ENCODE measurements at places on chromosomes 2 and 18. TPM values are rescaled to one million over a fixed set of nuclear protein-coding genes. Genes with fewer than 3 reads are reported as not detected.

DPP10 gene
- polyA plus RNA-seq, result 14.6 TPM

GRCh38 chr2:40448476-40449079, 3.3 kb downstream of the SLC8A1 start:
- DNase-seq, result no peak

- DNase-seq, result no peak
Observed at GRCh38 chr2:15986068-15986560, 45.8 kb downstream of the MYCN start.

MC5R gene
- 0.20 TPM for polyA plus RNA-seq

DNA sequence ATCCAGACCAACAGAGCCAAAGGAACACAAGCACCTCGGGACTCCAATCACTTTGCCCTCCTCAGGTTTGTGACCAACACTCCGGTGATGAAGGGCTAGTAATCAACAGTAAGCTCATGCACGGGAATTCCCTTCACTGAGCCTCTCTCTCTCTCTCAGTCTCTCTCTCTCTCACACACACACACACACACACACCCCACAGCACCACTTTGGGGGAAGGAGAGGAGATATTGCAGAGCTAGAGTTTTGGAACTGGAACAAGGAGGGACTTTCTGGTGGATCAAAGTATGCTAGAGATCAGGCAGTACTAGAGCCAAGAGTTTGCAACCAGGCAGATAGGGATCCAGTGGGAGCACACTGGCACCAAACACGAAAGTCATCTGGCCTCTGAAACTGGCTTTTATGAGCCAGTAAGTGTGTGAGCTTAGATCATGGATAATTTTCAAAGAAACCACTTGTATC, 98.7 kb downstream of the ANKRD44 start:
- DNase-seq, result no peak

PLEKHH2 gene
- polyA plus RNA-seq, result 28.6 TPM
